ENCODE measurements at places on chromosomes 3 and 15. TPM values are rescaled to one million over a fixed set of nuclear protein-coding genes. Genes with fewer than 3 reads are reported as not detected.

TLR9 gene
- not detected for polyA plus RNA-seq

NSUN3 gene
- polyA plus RNA-seq, result 4.2 TPM

GP9 gene
- polyA plus RNA-seq, result not detected

- H3K27ac ChIP-seq, result no peak overlapping the region
- H3K27me3 ChIP-seq, result peaks cover 2% of the 10 kb centered on the region
- H3K4me3 ChIP-seq, result no peak overlapping the region
These were observed 1.1 kb downstream of the SH2D7 start for GRCh38 chr15:78093242-78094020.

MRPS22 gene
- polyA plus RNA-seq, result 91.9 TPM

DNA sequence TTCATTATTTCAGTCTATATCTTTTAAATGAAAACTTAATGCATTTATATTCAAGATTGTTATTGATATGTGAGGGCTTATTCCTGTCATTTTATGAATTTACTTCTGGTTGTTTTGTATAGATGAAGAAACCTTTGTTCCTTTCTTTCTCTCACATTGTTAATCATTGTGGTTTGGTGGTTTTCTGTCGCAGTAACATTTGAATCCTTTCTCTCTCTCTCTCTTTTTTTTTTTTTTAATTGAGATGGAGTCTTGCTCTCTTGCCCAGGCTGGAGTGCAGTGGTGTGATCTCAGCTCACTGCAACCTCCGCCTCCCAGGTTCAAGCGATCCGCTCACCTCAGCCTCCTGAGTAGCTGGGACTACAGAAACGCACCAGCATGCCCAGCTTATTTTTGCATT, 22.1 kb downstream of the AGBL1 start:
- H3K27ac ChIP-seq, result no peak overlapping the region
- H3K4me1 ChIP-seq, result no peaks in the 10 kb centered on the region
- no peaks in the 10 kb centered on the region for H3K36me3 ChIP-seq
- DNase-seq, result no peak

ISLR gene
- polyA plus RNA-seq, result not detected

DNA sequence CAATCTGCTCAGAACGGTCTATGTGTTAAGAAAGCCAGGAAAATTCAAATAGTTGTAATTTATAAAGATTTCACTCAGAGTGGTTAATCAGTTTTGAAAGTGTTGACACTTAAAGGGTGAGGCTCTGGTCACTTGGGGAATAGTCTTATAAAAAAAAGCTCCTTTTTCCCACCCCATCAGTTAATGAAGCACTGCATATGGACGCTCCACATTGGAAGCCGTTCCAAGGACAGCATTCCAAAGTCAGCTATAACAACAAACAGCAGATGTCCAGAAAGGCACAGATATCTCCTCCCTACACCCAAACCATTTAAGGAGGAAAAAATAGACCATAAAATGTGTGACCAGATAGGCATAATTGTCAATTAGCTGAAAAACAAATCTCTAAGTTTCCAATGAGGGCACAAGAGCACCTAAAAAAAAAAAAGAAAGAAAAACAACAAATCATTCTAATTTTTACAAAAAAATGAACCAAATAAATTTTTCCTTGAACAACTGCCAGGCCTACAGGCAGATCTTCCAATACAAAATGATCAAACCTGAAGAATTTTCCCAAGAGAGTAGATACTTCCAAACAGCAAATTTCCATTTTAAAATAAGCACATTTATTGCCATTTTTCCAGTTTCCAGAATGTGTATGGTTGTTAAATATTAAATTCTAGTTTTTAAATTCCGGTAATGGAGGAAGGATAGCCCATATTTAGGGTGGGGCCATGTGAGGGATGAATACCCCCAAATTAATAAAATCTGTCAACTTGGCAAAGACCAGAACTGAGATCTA, 198.3 kb downstream of the ERC2 start:
- H3K4me1 ChIP-seq, result no peaks in the 10 kb centered on the region
- H3K27ac ChIP-seq, result no peak overlapping the region
- DNase-seq, result no peak

OR5K2 gene
- not detected for polyA plus RNA-seq

GRCh38 chr3:69012800-69013252, 658 bp downstream of the EOGT start:
- H3K27ac ChIP-seq, result peak overlapping the region; percentile 91
- H3K4me1 ChIP-seq, result peaks cover 32% of the 10 kb centered on the region
- peak overlapping the region; percentile 70 for H3K4me3 ChIP-seq
- no peaks in the 10 kb centered on the region for H3K27me3 ChIP-seq
- H3K36me3 ChIP-seq, result peaks cover 8% of the 10 kb centered on the region
- no peak for DNase-seq

- no peaks in the 10 kb centered on the region for H3K4me1 ChIP-seq
- DNase-seq, result no peak
- no peaks in the 10 kb centered on the region for H3K27me3 ChIP-seq
- H3K36me3 ChIP-seq, result no peaks in the 10 kb centered on the region
- no peak overlapping the region for H3K4me3 ChIP-seq
These were observed 316.1 kb upstream of the TMCO5A start for GRCh38 chr15:37618353-37618752.

IL12A gene
- polyA plus RNA-seq, result 0.42 TPM

GRCh38 chr3:109803274-109803673, 465.9 kb upstream of the DPPA4 start:
- no peaks in the 10 kb centered on the region for H3K36me3 ChIP-seq
- no peak overlapping the region for H3K27ac ChIP-seq
- H3K27me3 ChIP-seq, result no peaks in the 10 kb centered on the region
- no peaks in the 10 kb centered on the region for H3K4me1 ChIP-seq
- DNase-seq, result no peak

GRCh38 chr3:58647381-58648141, 19.0 kb downstream of the FAM3D start:
- no peaks in the 10 kb centered on the region for H3K4me1 ChIP-seq
- no peaks in the 10 kb centered on the region for H3K27me3 ChIP-seq
- H3K36me3 ChIP-seq, result no peaks in the 10 kb centered on the region
- no peak overlapping the region for H3K4me3 ChIP-seq
- H3K27ac ChIP-seq, result no peak overlapping the region

TM4SF4 gene
- polyA plus RNA-seq, result not detected

- H3K4me1 ChIP-seq, result peaks cover 23% of the 10 kb centered on the region
- no peak for DNase-seq
- no peaks in the 10 kb centered on the region for H3K27me3 ChIP-seq
- no peak overlapping the region for H3K27ac ChIP-seq
- no peak overlapping the region for H3K4me3 ChIP-seq
- H3K36me3 ChIP-seq, result no peaks in the 10 kb centered on the region
These were observed 553.2 kb upstream of the TBL1XR1 start for GRCh38 chr3:177750436-177750835.

GRCh38 chr3:24589931-24590880, 95.6 kb upstream of the THRB start:
- no peak for DNase-seq
- no peaks in the 10 kb centered on the region for H3K27me3 ChIP-seq
- no peaks in the 10 kb centered on the region for H3K36me3 ChIP-seq
- H3K4me3 ChIP-seq, result no peak overlapping the region
- H3K27ac ChIP-seq, result no peak overlapping the region

RARRES1 gene
- not detected for polyA plus RNA-seq

GRCh38 chr15:55434989-55435825, 26.9 kb downstream of the PIERCE2 start:
- no peaks in the 10 kb centered on the region for H3K27me3 ChIP-seq
- H3K4me3 ChIP-seq, result no peak overlapping the region
- no peak for DNase-seq
- H3K4me1 ChIP-seq, result no peaks in the 10 kb centered on the region

CNTN3 gene
- 0.06 TPM for polyA plus RNA-seq

DNA sequence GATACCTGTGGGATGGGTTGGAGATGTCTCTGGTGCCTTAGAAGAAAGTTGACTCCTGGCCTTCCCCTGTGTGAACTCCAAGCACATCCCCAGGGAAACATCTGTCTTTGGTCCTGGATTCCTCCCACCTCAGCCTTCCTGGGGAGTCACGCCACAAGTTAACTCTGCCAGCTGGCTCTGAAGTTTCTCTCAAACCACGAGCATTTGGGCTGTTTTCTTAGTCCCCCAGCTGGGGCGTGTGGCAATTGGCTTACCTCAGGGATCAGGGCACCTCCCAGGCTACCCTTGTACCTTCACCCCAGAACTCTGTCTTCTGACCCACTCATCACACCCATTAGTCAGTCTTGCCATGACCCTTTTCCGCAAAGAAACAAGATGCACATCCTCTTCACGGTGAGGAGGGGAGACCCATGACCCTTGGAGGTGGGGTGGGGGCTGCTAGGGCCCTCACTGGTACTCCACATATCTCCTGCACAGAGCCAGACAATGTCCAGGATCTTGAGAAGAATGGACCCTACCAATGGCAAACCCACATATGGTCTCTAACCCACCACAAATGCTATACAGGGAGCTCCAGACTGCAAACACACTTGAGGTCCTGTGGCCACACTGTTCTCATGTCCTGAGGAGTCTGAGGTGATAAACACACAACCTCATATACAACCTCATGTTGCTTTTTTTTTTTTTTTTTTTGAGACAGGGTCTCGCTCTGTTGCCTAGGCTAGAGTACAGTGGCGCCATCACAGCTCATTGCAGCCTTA, 3.9 kb downstream of the NEIL1 start:
- no peak for DNase-seq
- peaks cover 12% of the 10 kb centered on the region for H3K27me3 ChIP-seq
- H3K4me1 ChIP-seq, result peaks cover 7% of the 10 kb centered on the region
- H3K4me3 ChIP-seq, result no peak overlapping the region

LRRC31 gene
- polyA plus RNA-seq, result not detected

RARB gene
- polyA plus RNA-seq, result 0.06 TPM

MYLK gene
- 31.9 TPM for polyA plus RNA-seq

GRCh38 chr3:12782172-12782815, 14.2 kb upstream of the CAND2 start:
- no peak for DNase-seq
- no peaks in the 10 kb centered on the region for H3K4me1 ChIP-seq
- H3K4me3 ChIP-seq, result no peak overlapping the region
- no peaks in the 10 kb centered on the region for H3K27me3 ChIP-seq

DNA sequence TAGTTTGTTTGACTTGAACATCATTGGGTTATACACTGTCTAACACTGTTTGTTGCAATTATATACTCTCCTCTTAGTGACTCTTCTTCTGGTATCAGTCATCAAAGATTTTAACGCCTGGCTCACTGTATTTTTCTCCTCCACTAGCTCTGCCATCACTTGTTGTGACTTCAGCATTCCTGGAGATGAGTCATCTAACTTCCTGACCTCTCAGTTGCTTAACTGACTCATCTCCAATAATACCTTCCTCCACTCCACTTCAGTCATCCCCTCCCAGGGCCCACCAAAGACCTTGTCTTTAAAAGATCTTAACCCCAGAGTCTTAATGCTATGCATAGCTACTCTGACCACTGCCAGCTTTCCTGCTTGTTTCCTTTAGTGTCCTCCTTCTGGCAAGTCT, 28.6 kb upstream of the CLSTN2 start:
- H3K27me3 ChIP-seq, result no peaks in the 10 kb centered on the region
- H3K4me1 ChIP-seq, result peaks cover 10% of the 10 kb centered on the region
- no peaks in the 10 kb centered on the region for H3K36me3 ChIP-seq

DNA sequence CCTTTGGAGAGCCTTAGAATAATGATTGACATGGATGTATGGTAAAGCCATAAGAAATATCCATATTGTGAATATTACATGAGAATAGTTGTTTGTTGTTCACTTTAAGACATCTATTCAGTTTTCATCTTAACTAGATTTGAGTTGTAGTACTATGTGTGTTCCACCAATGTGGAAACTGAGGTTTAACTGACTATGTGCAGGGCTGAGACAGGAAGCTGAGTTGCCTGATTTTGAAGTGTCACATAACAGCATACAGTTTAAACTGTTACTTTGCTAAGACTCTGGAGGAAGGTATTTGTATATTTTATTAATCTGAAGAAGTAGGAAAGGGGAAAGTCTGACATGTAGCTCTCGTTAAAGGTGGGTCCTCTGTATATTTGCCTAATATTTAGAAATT, 2.1 kb downstream of the ECT2 start:
- no peak for DNase-seq
- H3K36me3 ChIP-seq, result peaks cover 3% of the 10 kb centered on the region
- no peak overlapping the region for H3K27ac ChIP-seq

SLC22A13 gene
- 0.54 TPM for polyA plus RNA-seq

DNA sequence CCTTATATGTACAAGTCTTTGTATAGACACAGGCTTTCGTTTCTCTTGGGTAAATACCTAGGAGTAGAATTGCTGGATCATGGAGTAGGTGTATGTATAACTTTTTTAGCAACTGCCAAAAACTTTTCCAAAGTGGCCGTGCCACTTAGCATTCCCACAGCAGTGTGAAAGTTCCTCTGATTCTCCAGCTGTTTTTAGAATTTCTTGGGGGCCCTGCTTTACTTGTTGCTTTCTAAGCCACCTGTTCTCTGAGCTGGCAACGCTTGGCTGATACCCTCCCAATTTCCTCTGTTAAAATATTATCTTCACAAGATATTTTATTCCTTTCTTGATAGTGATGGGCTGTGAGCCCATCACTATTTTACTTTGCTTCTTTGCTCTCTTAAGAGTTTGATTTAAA, 19.2 kb downstream of the LIMD1 start:
- no peak overlapping the region for H3K4me3 ChIP-seq
- no peak overlapping the region for H3K27ac ChIP-seq
- no peaks in the 10 kb centered on the region for H3K27me3 ChIP-seq
- DNase-seq, result no peak
- peaks cover 10% of the 10 kb centered on the region for H3K4me1 ChIP-seq
- H3K36me3 ChIP-seq, result peaks cover 9% of the 10 kb centered on the region

DNA sequence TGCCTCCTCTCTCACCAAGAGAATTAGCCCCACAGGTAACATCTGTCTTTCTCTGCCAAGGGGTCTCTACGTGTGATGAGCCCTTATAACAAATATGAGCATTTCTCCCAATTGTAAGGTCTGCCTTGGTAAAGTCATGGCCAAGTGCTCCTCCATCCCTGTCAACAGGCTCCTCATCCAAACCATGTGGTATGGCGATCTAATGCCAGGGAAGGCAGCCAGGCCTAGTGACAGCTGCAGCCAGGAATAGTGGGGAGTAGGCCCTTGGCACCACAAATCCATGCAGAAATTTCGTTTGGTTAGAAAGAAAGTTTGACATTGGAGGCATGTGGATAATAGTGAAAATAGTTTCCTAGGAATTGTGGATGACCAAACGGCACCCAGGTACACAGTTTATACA, 4.7 kb upstream of the LRTM1 start:
- DNase-seq, result no peak
- no peaks in the 10 kb centered on the region for H3K27me3 ChIP-seq
- no peak overlapping the region for H3K27ac ChIP-seq
- no peaks in the 10 kb centered on the region for H3K4me1 ChIP-seq

Measured in keratinocyte (primary cell).